Astrocyte (in vitro differentiated cells and primary cell): ENCODE measurements at places on chromosomes 7 and 10. TPM values are rescaled to one million over a fixed set of nuclear protein-coding genes. Genes with fewer than 3 reads are reported as not detected.

DNA sequence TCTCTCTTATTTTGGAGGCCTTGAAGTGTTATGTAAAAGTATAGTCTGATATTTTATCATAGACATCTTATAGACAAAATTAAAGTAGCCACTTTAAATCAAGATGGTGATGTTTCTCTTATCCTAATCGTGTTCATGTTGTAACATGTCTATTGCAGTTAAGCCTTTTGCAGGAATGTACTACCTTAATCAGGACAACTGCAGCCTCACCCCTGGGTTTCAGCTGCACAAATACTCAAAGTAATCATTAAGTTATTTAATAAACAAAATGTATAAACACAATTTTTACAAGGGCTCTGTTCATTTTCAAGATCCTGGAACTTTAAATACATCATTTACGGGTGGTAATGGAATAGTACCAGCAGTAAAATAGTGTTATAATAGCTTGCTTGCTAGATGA lies 14.4 kb upstream of the KIF5B start:
- no peaks in the 10 kb centered on the region for H3K36me3 ChIP-seq
- H3K4me3 ChIP-seq: no peak overlapping the region

DNA sequence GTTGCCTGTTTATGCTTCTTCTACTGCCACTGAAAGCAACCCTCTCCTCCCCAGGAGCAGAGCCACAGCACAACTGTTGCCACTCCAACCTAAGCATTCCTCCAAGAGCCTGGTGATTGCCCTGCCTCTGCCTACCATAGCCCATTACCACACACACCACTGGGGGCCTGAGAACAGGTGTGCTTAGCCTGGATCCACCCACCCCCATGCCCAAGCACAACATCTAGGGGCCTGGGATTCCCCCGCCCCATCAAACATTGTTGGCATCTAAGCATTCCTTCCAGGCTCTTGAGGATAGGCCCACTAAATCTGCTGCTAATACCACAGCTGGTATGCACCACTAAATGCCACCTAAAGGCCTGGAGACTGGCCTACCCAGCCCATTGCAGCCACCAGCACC lies 43.3 kb upstream of the ASAH2 start:
- H3K27me3 ChIP-seq: no peaks in the 10 kb centered on the region
- no peaks in the 10 kb centered on the region for H3K4me1 ChIP-seq
- H3K4me3 ChIP-seq: no peak overlapping the region
- DNase-seq: no peak

- no peak overlapping the region for H3K4me3 ChIP-seq
- DNase-seq: peak; percentile 55
- H3K27ac ChIP-seq: no peak overlapping the region
- H3K4me1 ChIP-seq: no peaks in the 10 kb centered on the region
These were observed 30.9 kb upstream of the CREB3L2 start for GRCh38 chr7:138032770-138033169.

GRCh38 chr7:156906200-156906649 lies 13.2 kb upstream of the LMBR1 start:
- H3K4me1 ChIP-seq: peaks cover 8% of the 10 kb centered on the region
- no peaks in the 10 kb centered on the region for H3K36me3 ChIP-seq
- no peak overlapping the region for H3K27ac ChIP-seq
- H3K4me3 ChIP-seq: no peak overlapping the region
- DNase-seq: no peak

DNA sequence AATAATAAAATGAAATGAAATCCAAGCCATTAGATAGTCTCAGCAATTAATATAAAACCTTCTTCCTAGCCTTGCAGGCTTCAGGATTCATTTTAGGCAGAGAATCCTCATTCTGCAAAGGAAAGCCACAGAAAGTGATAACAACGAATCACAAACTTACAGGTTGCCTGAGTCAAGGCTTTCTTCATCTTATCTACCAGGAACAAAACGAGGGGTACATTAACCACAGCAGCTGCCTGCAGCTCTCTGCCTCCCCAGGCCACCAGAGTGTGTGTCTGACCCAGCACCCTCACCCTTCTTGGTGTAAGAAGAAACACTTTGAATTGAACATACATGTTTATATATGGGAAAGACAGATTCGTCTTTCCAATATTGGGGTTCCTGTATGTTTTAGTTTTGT lies 12.5 kb upstream of the TNS3 start:
- no peak for DNase-seq
- peaks cover 5% of the 10 kb centered on the region for H3K4me1 ChIP-seq
- no peak overlapping the region for H3K27ac ChIP-seq
- H3K27me3 ChIP-seq: no peaks in the 10 kb centered on the region
- H3K36me3 ChIP-seq: no peaks in the 10 kb centered on the region
- no peak overlapping the region for H3K4me3 ChIP-seq

DNA sequence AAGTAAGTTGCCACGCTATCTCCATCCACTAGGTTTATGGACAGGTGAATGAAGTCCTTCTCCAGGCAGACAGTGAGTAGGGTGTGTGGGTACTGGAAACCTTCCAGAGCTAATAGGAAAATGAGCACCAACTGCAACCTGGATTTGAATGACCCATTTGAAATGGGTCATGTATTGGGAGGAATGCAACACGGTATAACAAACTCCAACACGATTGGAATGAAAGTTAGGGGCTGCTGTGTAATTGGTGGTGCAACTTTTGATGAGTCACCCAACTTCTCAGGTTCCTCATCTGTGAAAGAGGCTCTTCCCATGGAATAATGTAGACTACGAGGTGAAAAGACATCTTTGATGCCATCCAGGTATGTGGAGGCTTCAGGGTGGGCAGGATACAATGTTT lies 241.4 kb upstream of the PODXL start:
- peaks cover 7% of the 10 kb centered on the region for H3K27me3 ChIP-seq
- no peaks in the 10 kb centered on the region for H3K36me3 ChIP-seq
- no peak overlapping the region for H3K27ac ChIP-seq
- DNase-seq: no peak

DNA sequence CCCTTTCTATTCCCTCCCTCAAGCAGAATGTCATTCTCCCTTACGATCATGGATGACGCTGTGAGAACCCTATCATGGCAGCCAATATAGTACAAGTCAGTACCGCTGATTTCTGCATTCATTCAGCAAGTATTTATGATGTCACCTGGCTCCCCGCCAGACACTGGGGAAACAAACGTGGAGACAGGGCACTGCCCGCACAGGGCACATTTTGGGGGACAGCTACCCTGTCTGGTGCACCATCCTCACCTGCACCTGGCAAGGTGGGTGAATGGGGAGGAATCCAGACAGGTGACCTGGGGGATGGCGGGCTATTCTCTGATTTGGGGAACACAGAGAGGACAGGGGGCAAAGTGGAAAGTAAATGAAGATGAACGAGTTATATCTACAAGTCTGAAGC lies 28.4 kb downstream of the MKI67 start:
- peaks cover 28% of the 10 kb centered on the region for H3K36me3 ChIP-seq
- H3K27ac ChIP-seq: no peak overlapping the region
- no peak overlapping the region for H3K4me3 ChIP-seq
- no peaks in the 10 kb centered on the region for H3K27me3 ChIP-seq
- H3K4me1 ChIP-seq: no peaks in the 10 kb centered on the region

DNA sequence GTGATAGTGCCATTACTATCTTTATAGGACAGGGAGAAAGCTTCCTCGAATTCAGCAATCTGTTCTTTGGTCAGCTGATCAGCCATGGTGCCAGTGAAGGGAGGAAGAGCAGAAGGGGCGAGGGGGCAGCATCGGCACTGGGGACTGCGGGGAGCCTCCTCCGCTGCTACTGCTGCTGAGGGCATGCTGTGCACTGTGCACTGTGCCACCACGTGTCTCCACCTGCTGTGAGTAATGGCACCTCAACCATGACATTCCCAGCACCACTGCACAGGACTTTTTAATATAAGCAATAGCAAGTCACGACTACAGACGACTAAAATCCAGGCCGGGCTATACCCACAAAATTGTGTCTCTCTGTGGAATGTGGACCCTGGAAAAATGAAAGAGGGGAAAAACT lies 105.0 kb upstream of the LANCL2 start:
- H3K4me1 ChIP-seq: peaks cover 3% of the 10 kb centered on the region
- H3K27ac ChIP-seq: no peak overlapping the region
- H3K27me3 ChIP-seq: no peaks in the 10 kb centered on the region
- H3K4me3 ChIP-seq: no peak overlapping the region
- DNase-seq: no peak

DNA sequence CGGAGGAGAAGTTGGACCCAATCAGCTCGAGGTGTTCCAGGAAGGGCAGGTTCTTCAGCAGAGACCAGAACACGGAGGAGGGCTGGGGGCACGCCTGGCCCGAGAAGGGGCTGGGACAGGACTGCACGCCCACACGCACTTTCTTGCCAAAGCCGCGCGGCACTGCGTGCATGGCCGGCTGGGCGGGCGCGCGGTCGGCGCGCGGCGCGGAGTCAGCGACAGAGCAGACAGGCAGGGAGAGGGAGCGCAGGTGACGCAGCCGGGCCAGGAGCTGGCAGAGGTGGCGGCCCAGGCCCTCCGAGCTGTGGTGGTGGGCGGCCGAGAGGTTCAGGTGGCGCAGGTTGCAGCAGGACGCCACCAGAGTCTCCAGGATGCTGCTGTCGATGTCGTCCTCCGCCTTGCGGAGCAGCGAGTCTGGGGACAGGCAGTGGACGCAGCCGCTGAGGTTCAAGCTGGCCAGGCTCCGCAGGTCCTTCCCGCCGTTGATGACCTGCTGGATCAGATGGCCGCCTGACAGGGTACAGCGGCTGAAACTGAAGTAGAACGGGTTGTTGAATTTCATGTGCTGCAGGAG lies 77.2 kb upstream of the TNRC18 start:
- no peak for DNase-seq
- H3K4me1 ChIP-seq: peaks cover 3% of the 10 kb centered on the region
- peaks cover 11% of the 10 kb centered on the region for H3K36me3 ChIP-seq
- H3K27ac ChIP-seq: no peak overlapping the region
- no peaks in the 10 kb centered on the region for H3K27me3 ChIP-seq
- H3K4me3 ChIP-seq: no peak overlapping the region

MOGAT3 gene
- not detected in 2 replicates for total RNA-seq

GRCh38 chr10:83038631-83039030 lies 1100.7 kb upstream of the GHITM start:
- no peaks in the 10 kb centered on the region for H3K27me3 ChIP-seq
- no peak overlapping the region for H3K27ac ChIP-seq
- H3K36me3 ChIP-seq: no peaks in the 10 kb centered on the region
- DNase-seq: no peak

CCNJ gene
- total RNA-seq: 19.4 and 21.5 TPM in 2 replicates
